ENCODE measurements at places on chromosomes 13 and 19.
A peak's percentile ranks its signal among the peaks of the same experiment; 100 is the strongest.

GRCh38 chr13:33262594-33262993 is 23.0 kb downstream of the STARD13 start:
- no peak for DNase-seq

- no peak for DNase-seq
Measured at GRCh38 chr13:30545320-30545719, 72.4 kb upstream of the USPL1 start.

- DNase-seq, result no peak
Measured at GRCh38 chr19:4052114-4052992, 14.3 kb downstream of the ZBTB7A start.

GRCh38 chr13:34307607-34308006 is 489.7 kb downstream of the RFC3 start:
- DNase-seq, result no peak

DNA sequence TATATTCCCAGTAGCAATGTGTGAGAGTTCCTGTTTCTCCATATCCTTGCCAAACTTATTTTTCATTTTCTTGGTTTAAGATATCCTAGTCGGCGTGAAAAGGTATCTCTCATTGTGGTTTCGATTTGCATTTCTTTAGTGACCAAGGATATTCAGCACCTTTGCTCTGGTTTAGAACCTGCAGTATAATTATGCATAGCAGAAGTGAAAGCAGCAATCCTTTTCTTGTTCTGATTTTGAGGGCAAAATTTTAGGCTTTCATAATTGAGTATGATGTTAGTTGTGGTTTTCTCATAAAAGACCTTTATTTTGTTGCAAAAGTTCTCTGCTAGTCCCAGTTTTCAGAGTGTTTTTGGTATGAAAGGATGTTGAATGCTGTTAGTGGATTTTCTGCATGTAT is 491.0 kb downstream of the FGF9 start:
- DNase-seq, result no peak

- no peak for DNase-seq
Measured at GRCh38 chr13:109699628-109700071, 86.7 kb downstream of the IRS2 start.

DNA sequence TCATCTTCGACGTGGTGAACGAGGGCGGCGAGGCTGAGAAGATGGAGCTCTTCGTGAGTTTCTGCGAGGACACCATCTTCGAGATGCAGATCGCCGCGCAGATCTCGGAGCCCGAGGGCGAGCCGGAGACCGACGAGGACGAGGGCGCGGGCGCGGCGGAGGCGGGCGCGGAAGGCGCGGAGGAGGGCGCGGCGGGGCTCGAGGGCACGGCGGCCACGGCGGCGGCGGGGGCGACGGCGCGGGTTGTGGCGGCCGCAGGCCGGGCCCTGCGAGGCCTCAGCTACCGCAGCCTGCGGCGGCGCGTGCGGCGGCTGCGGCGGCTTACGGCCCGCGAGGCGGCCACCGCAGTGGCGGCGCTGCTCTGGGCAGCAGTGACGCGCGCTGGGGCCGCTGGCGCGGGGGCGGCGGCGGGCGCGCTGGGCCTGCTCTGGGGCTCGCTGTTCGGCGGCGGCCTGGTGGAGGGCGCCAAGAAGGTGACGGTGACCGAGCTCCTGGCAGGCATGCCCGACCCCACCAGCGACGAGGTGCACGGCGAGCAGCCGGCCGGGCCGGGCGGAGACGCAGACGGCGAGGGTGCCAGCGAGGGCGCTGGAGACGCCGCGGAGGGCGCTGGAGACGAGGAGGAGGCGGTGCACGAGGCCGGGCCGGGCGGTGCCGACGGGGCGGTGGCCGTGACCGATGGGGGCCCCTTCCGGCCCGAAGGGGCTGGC is 52.6 kb downstream of the MAP4K1 start:
- DNase-seq, result peak; percentile 26

Data from effector memory CD8-positive, alpha-beta T cell (primary cell).